ENCODE measurements at places on chromosomes 2 and 18. TPM values are rescaled to one million over a fixed set of nuclear protein-coding genes. Genes with fewer than 3 reads are reported as not detected.

GRCh38 chr18:10074110-10074509 is 160.3 kb downstream of the VAPA start:
- H3K27me3 ChIP-seq, result peaks cover 9% of the 10 kb centered on the region
- H3K4me3 ChIP-seq, result no peak overlapping the region
- no peaks in the 10 kb centered on the region for H3K36me3 ChIP-seq
- no peak for DNase-seq
- no peak overlapping the region for H3K27ac ChIP-seq

DNA sequence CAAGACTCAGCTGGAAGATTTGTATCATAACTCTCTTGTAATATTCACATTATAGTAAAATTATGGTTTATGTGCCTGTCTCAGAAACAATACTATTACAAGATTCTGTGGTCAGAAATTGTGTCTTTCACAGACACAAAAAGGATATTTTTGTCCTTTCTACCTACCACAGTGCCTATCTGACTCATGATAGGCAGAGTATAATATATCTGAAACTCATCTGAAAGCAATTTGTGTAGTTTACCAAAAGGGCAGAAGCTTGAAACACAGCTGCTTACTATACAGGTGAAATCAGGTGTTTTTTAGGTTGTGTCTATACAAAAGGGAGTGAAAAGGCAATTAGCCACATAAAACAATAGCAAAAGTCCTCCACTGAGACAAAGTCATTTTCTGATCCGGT is 10.9 kb downstream of the TMEM200C start:
- peaks cover 10% of the 10 kb centered on the region for H3K27me3 ChIP-seq
- no peak overlapping the region for H3K4me3 ChIP-seq
- H3K4me1 ChIP-seq, result no peaks in the 10 kb centered on the region
- no peak for DNase-seq

DNA sequence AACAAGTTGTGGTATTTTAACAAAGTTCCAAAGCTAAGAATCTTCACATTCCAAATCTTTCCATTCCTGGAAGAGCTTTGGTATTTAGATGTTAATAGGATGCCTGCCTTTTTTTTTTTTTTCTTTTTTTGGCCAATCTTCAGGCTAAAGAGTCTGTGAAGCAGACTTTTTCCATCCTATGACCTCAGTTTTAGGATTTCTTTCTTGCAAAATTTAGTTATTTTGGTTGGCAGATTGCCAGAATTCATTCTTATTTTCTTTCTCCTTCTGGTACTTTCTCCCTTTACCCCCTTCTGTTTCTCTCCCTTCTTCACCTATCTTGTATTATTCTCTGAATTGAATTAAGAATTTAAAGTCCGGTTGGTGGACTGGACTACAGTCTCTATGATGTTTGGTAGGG is 217.8 kb upstream of the REV1 start:
- H3K27ac ChIP-seq, result no peak overlapping the region
- no peak for DNase-seq
- H3K4me1 ChIP-seq, result no peaks in the 10 kb centered on the region
- no peaks in the 10 kb centered on the region for H3K36me3 ChIP-seq

Gene KCNK3
- total RNA-seq, result not detected

Gene PTRHD1
- total RNA-seq, result 29.3 TPM

Gene SERPINB13
- total RNA-seq, result not detected
